Stimulated activated CD8-positive, alpha-beta memory T cell treated with anti-CD3 and anti-CD28 coated beads, Interleukin-7, amount 100 ng/mL, for 4 hours (primary cell): ENCODE measurements at places on chromosomes 5 and 9.

GRCh38 chr9:126498331-126498730 lies 115.4 kb upstream of the LMX1B start:
- DNase-seq = no peak

GRCh38 chr5:15002791-15003190 lies 131.2 kb upstream of the ANKH start:
- no peak for DNase-seq

GRCh38 chr5:35488055-35488454 lies 129.6 kb upstream of the SPEF2 start:
- no peak for DNase-seq

DNA sequence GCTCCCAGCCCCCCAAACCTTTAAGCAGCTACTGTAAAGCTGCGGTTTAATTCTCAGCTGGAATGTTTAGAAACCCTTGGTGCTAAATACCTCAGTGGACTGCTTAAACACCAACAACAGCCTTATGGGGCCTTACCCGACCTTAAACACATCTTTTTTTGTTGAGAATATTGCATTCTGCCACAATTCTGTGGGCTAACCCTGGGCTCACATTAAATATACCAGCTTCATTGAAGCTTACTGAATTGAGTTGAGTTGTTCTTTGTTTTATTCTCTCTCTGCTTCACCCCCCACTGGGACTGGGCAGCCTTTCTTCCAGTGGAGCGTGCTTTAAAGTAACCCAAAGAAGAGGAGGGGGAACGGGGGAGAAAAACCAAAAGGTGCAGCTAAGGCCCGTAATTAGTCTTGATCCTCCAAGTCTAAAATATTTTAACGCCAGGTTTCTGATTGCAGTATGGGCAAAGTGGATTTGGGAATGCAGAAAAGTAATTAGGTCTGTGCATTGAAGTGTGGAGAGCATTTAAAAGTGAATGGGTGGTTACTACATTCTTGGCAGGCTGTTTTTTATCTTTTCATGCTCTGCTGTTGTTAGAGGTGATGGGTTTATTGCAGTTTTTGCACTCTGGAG lies 281.2 kb downstream of the NR2F1-AS1 start:
- no peak for DNase-seq

DNA sequence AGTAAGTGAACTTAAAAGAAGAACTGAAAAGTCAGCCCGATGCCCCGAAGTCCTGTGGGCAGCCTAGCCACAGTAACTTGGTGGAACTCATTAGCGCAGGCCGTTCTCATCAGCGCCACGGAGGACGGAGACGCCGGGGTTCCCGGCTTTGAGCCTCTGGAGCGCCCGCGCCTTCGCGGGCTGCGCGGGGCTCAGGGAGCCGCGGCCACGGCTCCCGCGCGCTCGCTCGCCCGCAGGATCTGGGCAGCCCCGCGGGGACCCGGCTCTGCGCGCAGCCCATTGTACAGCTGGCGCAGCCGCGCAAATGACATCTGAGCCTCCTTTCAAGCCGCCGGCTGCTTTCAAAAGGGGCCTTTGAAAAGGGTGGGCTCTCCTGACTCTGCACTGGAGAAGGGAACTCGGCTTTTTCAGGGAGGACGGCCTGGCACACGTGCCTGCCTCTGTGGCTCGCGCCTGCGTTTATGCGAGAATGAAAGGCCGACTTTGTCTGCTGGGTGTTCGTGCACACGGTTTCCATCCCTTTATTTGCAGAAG lies 40.7 kb downstream of the TLR4 start:
- DNase-seq = no peak
